HT-29 (cell line): ENCODE measurements at places on chromosomes 6 and 20. TPM values are rescaled to one million over a fixed set of nuclear protein-coding genes. Genes with fewer than 3 reads are reported as not detected.
A peak's percentile ranks its signal among the peaks of the same experiment; 100 is the strongest.

SIGLEC1 gene
- not detected in 2 replicates for total RNA-seq

IL17F gene
- total RNA-seq: not detected in 2 replicates

MUCL3 gene
- 0.08 and 0.15 TPM in 2 replicates for total RNA-seq

COL12A1 gene
- 0.05 TPM in 1 of 2 replicates, not detected in the other for total RNA-seq

MOXD1 gene
- not detected in 2 replicates for total RNA-seq

HCK gene
- not detected in 2 replicates for total RNA-seq

PAX1 gene
- total RNA-seq: not detected in 2 replicates

OOEP gene
- not detected in 2 replicates for total RNA-seq

GGTLC1 gene
- not detected in 2 replicates for total RNA-seq

FRMD1 gene
- not detected in 2 replicates for total RNA-seq

ZSWIM1 gene
- total RNA-seq: 16.1 and 20.2 TPM in 2 replicates

EXOC2 gene
- total RNA-seq: 10.1 and 11.6 TPM in 2 replicates

SIRPB1 gene
- total RNA-seq: 0.47 TPM in 1 of 2 replicates, not detected in the other

ZNF311 gene
- 1.1 and 1.2 TPM in 2 replicates for total RNA-seq

C20orf141 gene
- total RNA-seq: not detected in 2 replicates

ZNF76 gene
- 19.5 and 23.1 TPM in 2 replicates for total RNA-seq

FAM83B gene
- 9.4 and 13.0 TPM in 2 replicates for total RNA-seq

CDC25B gene
- total RNA-seq: 71.1 and 71.6 TPM in 2 replicates

IL17A gene
- not detected in 2 replicates for total RNA-seq

RSPO4 gene
- total RNA-seq: not detected in 2 replicates

TRDN gene
- total RNA-seq: not detected in 2 replicates

RAD21L1 gene
- total RNA-seq: not detected in 2 replicates

ARFGAP1 gene
- 142 and 150 TPM in 2 replicates for total RNA-seq

HSPA1B gene
- 655 TPM in 2 replicates for total RNA-seq

BFSP1 gene
- total RNA-seq: 0.81 and 1.4 TPM in 2 replicates

TBX18 gene
- not detected in 2 replicates for total RNA-seq

ITPR3 gene
- total RNA-seq: 92.2 and 110 TPM in 2 replicates

CSTF1 gene
- 44.9 and 49.0 TPM in 2 replicates for total RNA-seq

DNA sequence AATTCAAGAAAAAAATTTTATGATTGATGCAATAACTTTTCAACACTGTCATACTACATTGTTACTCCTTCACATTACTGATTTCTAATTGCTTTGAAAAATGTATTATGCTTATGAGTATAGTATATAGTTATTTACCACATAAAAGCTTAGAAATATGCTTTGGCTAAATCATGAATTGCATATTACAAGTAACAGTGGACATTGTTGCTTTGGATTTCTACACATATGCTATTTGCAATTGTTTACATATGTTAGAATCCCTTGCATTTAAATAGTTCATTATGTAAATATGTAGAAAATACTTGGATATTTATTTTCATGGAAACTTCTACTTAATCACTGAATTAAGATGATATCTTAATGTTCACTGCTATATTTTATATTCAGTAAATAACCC, 577.5 kb downstream of the QKI start:
- DNase-seq: no peak

DNA sequence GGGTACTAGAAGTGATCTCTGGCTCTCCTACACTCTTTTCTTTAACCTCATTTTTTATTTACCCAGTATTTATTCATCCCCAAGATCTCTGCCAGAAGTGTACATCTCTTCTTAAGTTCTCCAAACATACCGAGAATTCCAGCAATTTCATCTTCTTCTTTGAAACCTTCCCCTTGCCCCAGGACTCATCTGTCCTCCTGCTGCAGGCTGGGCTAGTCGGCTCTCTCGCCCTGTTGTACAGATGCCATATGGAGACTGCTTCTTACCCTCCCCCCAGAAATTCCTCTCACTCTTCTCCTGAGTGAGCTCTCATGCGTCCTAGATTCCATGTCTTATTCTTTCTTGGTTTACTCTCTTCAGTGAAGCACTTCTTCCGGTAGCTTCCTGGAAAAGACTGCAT, 21.9 kb upstream of the PNRC1 start:
- DNase-seq: no peak

- DNase-seq: no peak
These were observed at the start of gene KCNQ5 for GRCh38 chr6:72621291-72622093. KCNQ5 (plus strand) TSS chr6:72622064.

- no peak for DNase-seq
These were observed 37.2 kb downstream of the HM13 start for GRCh38 chr20:31551163-31552081.

GRCh38 chr20:51695574-51696303, 72.5 kb downstream of the ATP9A start:
- peak; percentile 87 for DNase-seq

DNA sequence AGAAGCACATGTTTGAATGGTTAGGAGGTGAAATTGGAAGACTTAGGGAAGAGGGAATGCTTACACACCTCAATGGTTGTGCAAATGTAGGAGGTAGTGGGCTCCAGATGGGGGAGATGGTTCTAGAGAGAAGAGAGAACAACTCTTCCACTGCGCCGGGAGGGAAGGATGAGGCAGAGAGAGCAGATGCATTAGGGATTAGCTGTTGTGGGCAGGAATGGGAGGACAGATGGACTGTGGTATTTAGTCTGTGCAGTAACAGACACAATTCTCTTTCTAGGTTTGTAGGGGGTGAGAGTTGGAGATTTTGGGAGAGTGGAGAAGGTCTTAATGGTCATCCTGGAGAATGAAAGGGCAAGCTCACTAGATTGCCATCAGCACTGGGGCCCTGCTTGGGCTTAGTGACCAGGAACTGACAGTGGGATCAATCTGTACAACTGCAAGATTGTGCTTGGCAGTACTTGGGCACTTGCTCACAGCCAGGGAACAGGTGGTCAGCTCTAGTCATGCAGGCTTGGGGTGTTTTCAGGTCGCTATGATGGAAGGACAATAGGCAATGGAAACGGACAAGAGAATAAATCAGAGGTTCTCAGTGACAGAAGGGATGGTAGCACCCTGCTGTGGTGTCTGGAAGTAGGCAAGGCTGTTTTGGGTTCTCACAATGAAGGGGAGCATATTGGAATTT, 182.0 kb upstream of the MYLIP start:
- DNase-seq: no peak

DNA sequence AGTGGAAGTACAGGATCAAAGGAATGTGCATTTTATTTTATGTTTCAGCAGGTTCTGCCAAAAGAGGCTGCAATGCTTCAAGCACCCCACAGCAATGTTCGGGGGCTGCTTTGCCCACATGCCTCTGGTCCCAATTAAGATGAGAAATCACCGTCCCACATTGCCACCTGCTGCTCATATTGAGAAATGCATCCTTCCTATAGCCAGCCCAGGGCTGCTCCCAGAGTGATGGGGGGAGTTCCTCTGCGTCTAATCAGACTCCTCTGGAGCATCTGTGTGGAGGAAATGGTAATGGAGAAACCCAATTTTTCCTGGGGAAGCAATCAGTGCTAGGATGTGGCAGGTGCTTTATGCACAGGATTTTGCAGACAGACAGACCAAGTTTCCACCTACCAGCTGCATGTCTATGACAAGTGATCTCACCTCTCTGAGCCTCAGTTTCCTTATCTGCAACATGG, 33.7 kb downstream of the PTGIS start:
- peak; percentile 95 for DNase-seq

DNA sequence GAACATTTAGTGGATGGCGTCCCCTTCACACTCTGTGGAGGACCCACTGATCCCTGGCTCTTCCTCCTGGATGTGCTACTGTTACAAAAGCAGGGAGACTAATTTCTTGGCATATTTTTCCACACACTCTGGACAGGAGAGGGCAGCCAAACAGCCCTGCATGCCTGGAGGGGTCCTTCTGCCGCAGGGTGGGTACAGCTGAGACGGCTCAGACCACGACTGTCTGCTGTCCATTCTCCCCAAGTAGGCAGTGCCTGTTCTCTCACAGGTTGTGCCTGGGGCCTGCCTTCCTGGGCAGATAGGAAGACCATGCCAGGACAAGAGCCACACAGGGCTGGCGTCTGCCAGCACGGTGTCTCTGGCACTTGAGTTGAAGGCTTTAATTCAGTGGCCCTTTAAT, 260.1 kb downstream of the FOXC1 start:
- DNase-seq: no peak

- no peak for DNase-seq
These were observed 73.6 kb downstream of the TBC1D32 start for GRCh38 chr6:121260651-121261102.

- DNase-seq: no peak
These were observed 554.8 kb downstream of the DHX35 start for GRCh38 chr20:39516964-39517363.

DNA sequence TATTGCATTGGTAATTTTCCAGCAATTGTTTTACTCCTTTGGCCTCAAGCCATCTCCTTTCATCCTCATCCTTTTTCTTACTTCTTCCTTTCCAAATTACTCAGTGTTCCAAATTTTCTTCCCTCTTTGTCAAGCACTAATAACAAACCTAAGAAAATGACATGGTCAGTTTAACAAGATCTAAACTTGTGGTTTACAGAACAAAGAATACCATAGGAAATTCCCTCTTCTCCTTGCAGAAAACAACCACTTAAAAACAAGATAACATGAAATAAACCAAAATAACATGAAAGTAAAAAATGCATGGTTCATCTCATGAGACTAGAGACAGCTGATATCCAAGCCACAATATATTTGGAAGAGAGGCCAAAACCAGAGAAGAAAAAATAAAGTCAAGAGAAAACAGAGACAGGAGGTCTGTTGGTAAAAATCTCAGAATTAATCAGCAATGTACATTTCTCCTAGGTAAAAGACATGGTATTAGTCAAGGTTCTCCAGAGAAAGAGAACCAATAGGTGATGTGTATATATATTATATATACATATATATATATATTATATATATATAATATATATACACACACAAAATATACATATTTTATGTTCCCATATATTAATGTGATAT, 51.0 kb upstream of the SENP6 start:
- no peak for DNase-seq

GRCh38 chr6:121733234-121733633, 297.8 kb downstream of the GJA1 start:
- DNase-seq: no peak

GRCh38 chr6:56851074-56851473, 103.8 kb upstream of the BEND6 start:
- no peak for DNase-seq

- no peak for DNase-seq
These were observed 110.1 kb downstream of the GRM4 start for GRCh38 chr6:34035704-34036356.

GRCh38 chr6:135147637-135148592, 33.2 kb upstream of the MYB start:
- DNase-seq: no peak

DNA sequence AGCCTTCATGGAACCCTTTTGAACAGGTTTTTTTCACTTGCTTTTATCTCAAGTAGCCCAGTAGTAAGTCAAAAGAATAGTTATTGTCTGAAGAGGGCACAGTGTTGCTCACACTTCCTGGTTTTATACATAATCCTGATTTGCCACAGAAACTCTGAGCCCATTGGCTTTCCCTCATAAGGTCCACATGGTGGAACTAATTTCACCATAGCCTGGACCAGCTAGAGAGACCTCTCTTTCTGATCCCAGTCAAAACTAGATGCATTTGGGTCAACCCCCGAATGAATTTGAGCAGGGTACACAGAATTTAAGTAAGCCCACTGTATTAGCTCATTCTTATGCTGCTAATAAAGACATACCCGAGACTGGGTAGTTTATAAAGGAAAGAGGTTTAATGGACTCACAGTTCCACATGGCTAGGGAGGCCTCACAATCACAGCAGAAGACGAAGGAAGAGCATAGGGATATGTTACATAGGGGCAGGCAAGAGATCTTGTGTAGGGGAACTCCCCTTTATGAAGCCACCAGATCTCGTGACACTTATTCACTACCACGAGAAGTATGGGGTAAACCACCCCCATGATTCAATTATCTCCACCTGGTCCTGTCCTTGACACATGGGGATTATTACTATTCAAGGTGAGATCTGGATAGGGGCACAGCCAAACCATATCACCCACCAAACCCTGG, 6.2 kb downstream of the RWDD2A start:
- DNase-seq: no peak

DNA sequence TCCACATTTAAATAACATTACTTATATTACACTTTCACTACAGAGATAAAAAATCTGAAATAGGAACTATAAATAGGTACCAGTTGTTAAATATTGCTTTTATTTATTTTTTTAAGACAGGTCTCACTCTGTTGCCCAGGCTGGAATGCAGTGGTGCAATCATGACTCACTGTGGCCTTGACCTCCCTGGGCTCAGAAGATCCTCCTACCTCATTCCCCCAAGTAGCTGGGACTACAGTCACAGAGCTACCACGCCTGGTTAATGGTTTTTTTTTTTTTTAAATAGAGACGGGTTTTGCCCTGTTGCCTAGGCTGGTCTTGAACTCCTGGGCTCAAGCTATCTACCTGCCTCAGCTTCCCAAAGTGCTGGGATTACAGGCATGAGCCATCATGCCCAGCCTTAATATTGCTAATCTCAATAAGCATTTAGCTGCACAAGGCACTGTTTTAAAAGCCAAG, 17.3 kb downstream of the EEF1E1 start:
- DNase-seq: peak; percentile 48

DNA sequence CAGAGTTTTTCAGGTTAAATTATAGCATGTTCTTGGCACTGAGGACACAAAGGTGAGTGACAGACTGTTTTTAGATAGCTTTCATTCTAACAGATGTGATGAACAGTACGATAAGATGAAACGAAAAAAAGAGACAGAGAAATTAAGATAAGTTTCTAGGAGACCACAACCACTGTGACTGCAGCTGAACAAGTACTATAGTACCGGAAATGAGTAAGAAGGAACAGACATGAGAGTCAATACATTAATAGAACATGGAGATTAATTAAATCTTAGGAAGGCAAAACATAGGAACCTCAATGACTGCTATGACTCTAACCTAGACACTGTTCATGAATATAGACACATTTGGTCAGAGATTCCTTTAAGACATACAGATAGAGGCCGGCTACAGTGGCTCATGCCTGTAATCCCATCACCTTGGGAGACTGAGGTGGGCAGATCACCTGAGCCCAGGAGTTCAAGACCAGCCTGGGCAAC, 40.2 kb downstream of the HBS1L start:
- no peak for DNase-seq

DNA sequence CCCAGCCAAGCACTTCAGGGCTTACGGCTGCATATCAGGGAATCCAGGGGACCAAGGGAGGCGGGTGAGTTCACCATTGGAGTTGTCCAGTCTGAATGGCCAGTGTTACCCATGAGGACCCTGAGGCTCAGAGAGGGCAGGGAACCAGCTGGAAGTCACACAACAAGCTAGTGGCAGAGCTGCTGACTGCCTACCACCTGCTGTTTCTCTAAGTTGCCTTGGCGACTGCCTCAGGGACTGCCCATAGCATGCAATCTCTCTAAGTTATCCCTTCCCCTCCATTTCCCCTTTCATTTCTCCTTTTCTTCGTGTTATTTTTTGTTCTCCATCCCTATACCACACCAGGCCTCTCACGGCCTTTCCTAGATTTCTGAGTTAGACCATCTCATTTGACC, 71.8 kb upstream of the SIRPA start:
- no peak for DNase-seq

DNA sequence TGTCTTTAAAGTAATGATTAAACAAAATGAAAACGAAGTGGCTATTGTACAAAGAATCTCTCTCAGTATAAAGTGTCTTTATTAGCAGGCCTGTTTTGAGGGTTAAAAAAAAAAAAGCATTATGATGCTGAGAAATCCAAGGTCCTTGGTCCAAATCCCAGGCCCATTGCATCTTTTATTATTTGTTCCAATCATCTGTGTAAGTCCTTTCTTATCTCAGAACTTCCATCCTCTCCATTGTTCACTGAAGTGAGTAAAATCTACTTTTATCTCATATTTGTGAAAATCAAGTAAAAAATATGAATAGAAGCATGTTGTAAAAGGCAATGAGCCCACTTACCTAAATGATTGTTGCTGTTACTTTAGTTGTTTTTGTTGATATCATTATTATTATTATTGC, 499.1 kb upstream of the JAG1 start:
- no peak for DNase-seq
